NCI-H1436 treated with DMSO at 0.1 percent for 48 hours (cell line): ENCODE measurements at places on chromosomes 5 and 9.

- no peak for DNase-seq
These were observed 38.8 kb upstream of the RPL26L1 start for GRCh38 chr5:172920447-172920849.

DNA sequence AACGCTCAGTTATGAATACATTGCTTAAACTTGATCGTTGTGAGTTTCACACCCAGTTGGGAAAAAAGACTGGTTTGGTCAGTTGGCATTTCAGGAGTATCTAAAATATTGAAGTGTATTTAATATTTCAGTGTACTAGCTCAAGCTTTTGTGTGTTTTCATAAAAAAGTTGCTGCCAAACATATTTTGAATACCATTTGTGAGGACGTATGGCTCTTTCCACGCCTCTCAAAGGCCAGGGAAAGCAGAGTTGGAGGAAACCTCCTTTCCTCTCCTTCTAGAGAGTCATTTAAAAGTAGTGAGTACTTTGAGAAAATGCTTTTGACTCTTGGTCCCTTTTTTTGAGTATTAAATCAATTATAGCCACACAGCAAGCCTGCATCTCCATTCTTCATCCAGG, 43.2 kb upstream of the ANKRD33B start:
- DNase-seq, result no peak

GRCh38 chr9:110619831-110620230, 40.3 kb upstream of the SVEP1 start:
- DNase-seq, result no peak

DNA sequence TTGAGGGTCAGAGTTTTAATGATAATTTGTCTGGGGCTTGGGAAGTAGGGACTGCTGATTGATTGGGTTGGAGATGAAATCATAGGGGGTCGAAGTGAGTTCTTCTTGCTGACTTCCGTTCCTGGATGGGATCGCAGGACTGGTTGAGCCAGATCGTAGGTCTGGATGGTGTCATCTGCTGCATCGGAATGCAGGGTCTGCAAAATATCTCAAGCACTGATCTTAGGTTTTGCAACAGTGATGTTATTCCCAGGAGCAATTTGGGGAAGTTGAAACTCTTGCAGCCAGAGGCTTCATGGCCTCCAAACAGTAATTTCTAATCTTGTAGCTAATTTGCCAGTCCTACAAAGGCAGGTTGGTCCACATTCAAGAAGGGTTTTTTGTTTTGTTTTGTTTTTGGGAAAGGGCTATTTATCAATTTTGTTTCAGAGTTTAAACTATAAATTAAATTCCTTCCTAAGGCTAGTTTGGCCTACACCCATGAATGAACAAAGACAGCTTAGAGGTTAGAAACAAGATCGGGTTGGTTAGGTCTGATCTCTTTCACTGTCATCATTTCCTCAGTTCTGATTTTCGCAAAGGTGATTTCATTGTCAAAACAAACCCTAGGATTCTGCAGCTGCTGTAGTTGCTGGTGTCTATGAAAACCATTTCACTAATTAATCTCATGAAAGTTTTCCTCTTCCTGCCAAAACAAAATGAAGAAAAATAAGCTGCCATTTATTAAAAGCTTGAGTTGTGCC, 388.0 kb downstream of the TMEM232 start:
- DNase-seq, result no peak

- no peak for DNase-seq
These were observed 1051.1 kb upstream of the CDH6 start for GRCh38 chr5:30142432-30142831.

DNA sequence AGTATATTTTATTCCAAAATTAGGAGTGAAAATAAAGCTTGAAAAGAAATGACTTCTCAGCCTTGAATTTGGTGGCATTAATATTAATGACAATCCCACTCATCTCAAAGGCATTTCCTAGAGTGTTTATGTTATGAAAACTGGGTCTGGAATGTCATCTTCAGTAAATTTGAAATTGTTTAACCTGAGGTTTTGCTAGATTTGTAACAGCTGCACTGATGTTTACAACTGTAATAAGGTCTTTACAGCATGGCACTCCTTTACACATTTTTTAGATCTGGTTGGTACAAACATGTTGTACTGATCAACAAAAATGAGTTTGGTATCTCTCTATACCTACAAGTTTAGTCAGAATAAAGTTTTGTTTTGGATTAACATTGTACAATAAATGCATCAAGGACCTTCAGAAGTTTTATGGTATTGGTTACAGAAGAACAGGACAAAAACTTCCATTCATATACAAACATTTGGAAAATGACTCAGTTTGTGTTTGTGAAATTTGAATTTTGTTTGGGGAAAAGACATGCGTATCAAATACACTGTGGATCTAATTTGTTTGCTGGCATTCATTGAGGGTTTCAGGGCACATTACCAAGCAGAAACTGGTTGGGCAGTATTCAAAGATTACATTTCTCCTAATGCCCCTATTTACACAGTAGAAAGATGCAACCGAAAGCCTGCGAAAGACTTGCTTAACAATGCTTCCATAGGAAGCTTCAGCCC, 11.6 kb downstream of the FANCC start:
- no peak for DNase-seq

DNA sequence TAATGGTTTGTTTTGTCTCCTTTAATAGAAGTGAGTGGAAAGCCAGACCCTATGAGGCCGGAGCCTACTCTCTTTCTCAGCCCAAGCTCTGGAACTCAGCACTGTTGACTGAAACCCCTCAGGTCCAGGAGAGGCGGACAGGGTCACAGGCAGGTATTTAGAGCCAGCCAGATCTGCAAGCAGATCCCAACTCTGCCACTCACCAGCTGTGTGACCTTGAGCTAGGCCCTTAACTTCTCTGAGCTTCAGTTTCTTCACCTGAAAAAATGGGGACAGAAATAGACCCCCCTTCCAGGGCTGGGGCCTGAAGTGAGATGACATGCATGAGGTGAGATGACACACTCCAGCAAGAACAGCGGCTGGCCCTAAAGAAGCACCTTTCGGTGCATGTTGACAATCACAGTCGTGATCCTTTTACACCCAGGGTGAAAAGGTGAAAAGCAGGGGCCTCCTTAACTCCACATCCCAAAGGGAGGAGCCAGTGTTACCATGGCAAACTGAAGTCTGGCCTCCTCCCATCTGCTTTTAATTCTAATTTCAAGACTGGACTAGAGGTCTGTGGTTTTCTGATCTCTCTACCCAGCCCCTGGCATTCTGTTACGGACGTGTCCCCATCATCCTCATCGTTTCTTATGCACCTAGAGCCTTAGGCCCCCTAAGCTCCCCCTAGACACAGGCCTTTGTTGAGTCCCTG, 27.2 kb downstream of the MORN5 start:
- no peak for DNase-seq

DNA sequence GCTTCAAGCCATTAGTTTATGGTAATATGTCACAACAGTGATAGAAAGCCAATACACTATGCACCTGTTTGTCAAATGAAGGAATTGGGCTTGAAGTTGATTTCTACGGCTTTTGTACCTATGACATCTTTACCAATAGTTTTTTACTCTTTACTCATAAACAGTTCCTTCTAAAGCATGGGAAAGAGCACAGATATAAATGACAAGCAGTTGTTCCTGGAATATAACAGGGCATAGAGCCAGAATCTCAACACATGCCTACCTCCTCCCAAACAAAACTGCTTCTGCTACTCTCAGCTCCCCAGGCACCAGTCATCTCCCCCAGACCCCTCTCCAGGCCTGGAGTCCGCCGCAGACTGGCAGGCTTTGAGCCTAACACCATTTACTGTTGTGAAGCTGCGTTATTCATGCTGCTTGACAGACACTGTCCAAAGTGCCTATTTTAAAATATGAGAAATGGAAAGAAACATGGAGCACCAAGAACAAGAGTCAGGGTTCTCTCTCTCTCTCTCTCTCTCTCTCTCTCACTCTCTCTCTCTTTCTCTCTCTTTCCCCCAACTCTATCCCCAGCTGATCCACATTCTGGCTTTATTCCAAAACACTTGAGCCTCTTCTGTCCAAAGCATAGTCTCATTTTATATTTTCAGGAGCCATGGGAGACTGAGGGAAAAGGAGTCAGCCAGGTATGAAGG, 111.6 kb downstream of the ADRB2 start:
- no peak for DNase-seq

DNA sequence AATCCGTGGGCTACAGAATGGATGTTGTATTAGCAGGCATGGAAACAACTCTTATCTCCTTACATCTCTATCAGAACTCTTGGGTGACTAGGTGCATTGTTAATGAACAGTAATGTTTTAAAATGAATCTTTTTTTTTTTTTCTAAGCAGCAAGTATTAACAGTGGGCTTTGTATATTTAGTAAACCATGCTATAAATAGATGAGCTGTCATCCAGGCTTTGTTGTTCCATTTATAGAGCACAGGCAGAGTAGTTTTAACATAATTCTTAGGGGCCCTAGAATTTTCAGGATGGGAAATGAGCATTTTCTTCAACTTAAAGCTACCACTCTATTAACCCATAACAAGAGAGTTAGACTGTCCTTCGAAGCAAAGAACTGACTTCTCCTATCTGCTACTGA, 233.7 kb upstream of the ADAMTSL1 start:
- DNase-seq, result no peak

DNA sequence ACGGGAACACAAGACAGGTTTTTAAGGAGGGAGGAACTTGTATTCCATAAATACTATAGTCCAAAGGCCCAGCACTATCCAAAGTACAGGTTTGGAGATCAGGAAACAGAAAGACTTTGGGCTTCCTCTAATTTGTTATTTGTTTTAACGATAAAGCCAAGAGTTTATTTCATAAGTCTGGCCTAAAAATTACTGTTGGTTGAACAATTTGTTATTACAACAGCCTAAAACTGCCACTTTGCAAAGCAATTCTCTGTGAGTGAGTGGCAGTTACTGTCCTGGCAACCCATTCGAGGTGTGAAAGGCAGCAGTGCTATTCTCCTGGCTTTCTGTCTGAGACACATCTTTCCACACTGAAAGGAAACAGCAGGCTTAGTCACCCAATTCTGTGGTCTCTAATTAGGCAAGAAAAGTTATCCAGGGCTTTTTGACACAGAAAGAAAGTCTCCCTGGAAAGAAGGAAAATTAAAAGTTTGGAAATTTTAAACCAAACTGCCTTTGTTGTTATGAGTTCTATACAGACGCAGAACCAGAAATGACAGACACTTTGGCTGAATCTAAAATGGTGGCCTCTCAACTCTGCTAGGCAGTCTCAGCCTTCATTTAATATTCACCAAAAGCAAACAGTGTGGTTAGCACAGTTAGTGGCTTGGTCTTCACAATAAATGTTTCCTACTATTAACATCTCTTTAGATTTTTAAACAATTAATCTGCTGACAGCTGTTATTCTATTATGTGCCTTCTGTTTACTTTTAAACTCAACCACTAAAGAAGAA, 33.9 kb downstream of the PSMB7 start:
- DNase-seq, result no peak

- DNase-seq, result no peak
These were observed 107.7 kb downstream of the CCDC192 start for GRCh38 chr5:127810707-127811490.

GRCh38 chr5:123134653-123135181, 45.7 kb downstream of the PRDM6 start:
- no peak for DNase-seq

DNA sequence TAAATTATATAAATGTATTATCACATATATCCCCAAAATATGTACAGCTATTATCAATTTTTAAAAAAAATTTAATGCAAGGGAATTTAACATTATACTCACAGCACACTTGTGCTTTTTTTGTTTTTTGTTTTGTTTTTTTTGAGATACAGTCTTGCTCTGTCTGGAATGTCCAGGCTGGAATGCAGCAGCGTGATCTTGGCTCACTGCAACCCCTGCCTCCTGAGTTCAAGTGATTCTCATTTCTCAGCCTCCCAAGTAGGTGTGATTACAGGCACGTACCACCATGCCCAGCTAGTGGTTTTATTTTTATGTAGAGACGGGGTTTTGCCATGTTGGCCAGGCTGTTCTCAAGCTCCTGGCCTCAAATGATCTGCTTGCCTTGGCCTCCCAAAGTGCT, 58.3 kb downstream of the GLIS3 start:
- no peak for DNase-seq

DNA sequence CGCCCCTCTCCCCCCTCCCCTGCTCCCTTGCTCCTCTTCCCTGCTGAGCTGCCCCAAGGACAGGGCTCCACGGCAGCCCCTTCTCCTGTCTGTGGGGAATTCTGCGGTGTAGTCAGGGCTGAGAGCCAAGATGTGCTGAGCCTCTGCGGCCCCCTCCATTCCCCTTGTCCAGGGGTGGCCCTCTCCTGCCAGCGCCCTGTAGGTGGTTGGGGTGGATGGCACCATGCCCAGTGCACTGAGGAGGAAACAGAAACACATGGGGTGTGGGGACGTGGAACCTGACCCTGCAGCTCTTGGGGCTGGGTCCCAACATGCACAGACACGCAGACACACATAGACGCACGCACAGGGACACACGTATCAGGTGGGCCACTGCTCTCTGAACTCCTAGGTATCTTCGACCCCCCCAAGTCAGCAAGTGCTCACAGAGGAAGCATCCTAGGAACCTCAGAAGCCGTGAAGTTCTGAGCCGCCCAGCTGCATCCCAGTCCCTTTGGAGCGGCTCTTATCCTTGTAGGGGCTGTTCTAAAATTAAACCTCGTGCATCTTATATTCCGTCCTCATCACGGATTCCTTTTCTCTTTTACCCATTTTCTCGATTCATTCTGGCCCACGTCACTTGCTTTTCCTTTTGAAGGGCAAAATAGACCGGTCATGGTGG, 64.8 kb downstream of the HMCN2 start:
- DNase-seq, result no peak

- DNase-seq, result no peak
These were observed 122.0 kb upstream of the RANBP3L start for GRCh38 chr5:36423578-36424307.

DNA sequence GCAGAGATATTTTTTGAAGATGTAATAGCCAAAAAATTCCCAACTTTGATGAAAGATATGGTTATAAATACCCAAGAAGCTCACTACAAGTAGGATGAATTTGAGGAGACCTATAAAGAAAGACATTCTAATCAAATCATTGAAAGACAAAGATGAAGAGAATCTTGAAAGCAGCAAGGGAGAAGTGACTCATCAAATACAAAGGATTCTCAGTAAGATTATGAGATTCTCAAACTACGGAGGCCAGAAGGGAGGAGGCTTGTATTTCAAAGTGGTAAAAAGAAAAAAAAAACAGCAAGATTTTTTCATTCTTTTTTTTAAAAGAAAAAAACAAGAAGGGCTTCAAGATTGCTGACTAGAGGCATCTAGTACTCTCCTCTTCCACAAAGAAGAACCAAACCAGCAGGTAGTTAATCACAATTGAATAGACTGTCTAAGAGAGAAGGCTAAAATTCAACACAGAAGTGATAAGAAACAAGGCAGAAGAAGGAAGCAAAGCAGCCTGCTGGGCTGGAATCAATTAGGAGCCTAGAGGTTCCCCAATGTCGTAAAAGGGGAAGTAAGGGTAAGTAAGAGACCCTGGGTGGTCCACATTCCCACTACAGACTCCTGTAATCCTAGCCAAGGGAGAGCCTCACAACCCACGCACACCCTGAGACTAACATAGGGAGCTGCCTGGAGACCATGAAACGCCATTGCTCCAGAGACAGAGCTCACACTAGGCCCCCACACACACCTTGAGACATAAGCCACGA, 59.1 kb upstream of the NIPAL4 start:
- DNase-seq, result no peak
